ENCODE measurements at places on chromosomes 11 and 22.
A peak's percentile ranks its signal among the peaks of the same experiment; 100 is the strongest.

GRCh38 chr11:7603031-7603781 lies 70.1 kb downstream of the CYB5R2 start:
- DNase-seq, result no peak

DNA sequence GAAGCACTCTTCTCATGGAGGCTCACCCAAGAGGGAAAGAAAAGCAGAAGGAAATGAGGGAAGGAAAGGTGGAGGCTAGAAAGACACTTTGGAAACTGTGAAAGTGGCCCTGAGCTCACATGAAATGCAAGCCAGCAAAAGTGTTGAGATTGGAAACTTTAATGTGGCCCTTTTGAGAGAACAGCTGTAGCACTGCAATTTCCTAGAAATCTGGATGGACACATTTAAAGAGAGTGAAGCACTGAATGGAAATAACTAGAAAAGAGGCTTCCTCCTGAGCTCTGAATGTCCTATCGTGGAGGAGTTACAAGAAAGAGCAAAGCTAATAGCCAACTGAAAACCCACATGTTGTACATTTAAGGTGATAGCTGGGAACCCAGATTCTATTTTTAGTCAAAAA lies 56.0 kb downstream of the LIF start:
- no peak for DNase-seq

DNA sequence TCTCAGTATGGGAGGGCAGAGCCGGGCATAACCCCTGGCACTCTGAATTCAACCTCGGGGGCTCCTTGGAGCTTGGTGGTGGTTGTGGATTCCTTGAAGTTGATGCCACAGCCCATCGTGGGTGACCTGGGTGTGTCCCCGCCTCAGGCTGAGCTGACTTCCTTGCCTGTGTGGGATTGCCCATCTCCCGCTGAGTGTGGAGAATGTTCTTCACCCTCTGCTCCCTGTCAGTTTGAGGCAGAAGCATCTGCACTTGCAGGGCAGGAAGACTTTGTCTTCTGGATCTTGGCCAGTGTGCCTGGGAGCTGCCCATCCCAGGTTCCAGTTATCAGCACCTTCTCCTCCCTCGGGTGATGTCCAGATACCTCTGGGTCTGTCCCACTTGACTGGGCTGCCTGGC lies 25.3 kb downstream of the CD82 start:
- DNase-seq, result no peak

GRCh38 chr11:12175694-12176241 lies 65.4 kb downstream of the MICAL2 start:
- DNase-seq, result no peak

- DNase-seq, result no peak
Observed at GRCh38 chr22:42760806-42761565, 40.3 kb upstream of the A4GALT start.

DNA sequence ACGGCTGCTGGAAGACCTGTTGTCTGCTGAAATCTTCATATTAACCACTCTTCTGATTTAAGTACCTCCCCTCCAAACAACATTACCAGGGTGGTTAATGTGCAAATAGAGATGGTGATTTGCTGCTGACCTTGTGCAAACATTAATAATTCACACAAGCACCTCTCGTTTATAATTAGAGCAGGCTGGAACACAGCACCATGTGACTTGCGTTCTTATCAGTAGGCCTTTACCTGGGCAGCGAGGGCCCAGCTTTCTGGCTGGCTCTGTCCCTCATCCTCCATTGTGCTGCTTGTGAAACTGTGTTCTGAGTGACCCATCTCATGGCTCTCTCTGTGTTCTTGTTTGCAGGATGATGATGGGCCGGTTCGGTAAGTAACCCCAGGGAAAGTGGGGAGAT lies 41.0 kb upstream of the PARVG start:
- DNase-seq, result no peak

- no peak for DNase-seq
Observed at GRCh38 chr22:19204640-19205039, 26.1 kb upstream of the SLC25A1 start.

GRCh38 chr11:7081441-7081840 lies 7.4 kb upstream of the RBMXL2 start:
- no peak for DNase-seq

DNA sequence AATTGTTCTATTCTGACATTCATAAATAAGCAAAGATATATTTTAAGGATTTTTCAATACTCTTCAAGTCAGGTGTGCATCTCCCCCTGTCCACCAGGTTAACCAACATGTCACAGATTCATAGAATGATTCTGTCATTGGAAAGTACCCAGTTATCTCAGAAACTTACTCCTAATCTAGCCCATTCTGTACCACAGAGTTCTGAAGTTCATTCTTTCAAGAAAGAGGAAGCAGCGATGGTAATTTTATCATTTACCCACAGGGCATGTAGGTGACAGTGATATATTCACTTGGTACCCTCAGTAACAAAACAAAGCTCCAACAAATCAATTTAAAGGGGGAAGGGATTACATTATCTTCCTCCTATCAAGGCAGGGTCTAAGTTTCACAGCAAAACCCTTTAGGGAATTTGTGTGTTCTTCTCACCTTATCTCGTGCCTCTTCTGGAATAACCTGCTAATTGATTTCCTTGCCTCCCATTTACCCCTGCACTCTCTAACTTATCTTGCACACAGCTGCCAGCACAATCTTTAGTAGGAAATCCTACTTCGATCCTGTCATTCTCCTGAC lies 19.0 kb upstream of the MPPED2 start:
- DNase-seq, result no peak

DNA sequence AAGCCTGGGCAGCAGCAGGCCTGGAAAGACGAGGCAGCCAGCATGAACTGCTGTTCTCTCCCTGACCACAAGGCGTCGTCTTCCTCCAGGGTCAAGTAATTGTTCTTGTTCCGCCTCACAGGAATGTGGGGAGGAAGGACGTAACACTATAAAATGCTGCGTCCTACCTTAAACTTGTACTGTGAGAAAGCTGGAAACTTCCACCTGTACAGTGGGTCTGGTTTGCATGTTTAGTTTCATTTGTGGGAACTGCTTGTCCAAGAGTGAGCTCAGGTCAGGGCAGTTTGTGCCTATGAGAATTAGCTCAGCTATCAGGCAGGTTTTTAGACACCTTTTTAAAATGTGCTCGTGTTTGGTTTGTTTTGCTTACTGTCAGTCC lies 55.2 kb downstream of the PANX1 start:
- DNase-seq, result peak; percentile 75

DNA sequence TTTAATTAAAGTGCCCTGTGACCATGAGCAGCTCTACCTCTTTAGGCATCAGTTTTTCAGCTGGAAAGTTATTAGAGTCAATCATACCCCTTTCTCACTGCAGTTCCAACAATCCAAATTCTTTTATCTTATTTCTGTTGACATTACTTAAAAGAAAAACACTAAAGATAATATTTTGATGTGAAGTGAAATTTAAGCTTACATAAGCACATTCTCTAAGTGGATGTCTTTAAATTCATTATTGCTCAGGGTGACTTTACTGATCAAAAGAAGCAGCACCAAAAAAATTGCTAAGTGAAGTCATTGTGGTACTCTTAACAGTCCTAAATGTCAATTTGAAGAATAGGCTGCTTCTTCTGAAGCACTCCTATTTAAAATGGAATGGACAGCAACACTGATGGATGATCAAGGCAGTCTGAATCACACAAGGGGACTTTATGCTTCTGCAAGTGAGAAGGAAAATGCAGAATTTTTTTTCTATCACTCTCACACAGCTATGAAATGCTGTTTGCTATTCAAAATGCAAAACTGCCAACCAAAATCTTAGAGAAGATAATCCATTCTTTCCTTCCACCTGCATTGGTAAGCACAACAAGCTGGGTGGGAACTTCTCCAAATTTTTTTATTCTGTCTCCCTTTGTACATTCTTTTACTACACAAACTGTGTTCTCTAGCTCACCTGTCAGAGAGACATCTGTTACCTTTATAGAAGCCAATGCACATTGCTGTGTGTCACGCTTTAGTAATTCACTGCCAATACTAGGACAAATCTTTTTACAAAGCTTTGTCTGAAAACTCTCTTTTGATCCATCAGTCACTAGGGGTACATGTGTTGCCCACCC lies 179.9 kb downstream of the GRIA4 start:
- DNase-seq, result no peak

GRCh38 chr11:17760102-17761029 lies 25.8 kb downstream of the KCNC1 start:
- peak; percentile 28 for DNase-seq

DNA sequence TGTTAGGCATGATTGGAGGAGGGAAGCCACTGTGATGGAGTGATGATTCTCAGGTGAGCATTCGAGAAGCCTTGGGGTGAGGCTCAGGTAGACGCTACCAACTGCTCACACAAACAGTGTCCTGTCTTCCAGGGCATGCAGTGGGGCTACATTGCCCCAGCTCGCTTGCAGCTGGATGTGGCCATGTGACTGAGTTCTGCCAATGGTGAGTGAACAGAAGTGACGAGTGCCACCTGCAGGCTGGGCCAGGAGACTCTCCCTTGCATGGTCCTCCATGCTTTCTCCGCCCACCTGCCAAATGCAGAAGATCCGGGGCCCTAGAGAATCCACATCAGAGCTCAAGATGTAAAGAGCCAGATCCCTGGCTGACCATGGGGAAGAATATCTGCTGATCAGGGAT lies 195.9 kb downstream of the BCR start:
- DNase-seq, result no peak

- DNase-seq, result peak; percentile 43
Observed at GRCh38 chr22:27139935-27140511, 482.6 kb downstream of the MIAT start.

GRCh38 chr11:67368621-67369020 lies 4.8 kb downstream of the CLCF1 start:
- no peak for DNase-seq

DNA sequence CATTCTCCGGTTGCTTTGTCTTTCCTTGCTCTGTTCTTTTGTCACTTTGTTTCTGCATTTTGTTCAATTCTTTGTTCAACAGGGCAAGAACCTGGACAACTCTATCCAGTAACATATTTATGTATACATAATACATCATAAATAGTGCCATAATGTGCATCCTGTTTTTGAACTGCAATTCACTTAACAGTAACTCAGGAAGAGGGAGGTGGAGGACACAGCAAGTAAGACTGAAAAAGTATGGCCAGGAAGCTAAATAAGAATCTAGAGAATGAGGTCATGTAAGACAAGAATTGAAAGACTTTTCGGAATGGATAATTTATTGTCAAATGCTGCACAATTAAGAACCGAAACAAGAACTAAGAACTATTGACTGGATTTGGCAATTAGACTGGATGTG lies 29.2 kb upstream of the CHORDC1 start:
- DNase-seq, result peak; percentile 13

GRCh38 chr22:24926849-24927579 lies 19.5 kb downstream of the LHFPL7 start:
- no peak for DNase-seq

DNA sequence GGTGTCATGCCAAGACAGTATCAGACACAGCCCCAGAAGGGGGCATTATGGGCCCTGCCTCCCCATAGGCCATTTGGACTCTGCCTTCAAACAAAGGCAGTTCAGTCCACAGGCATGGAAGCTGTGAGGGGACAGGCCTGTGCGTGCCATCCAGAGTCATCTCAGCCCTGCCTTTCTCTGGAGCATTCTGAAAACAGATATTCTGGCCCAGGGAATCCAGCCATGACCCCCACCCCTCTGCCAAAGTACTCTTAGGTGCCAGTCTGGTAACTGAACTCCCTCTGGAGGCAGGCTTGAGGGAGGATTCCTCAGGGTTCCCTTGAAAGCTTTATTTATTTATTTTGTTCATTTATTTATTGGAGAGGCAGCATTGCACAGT lies 14.6 kb downstream of the IL10RA start:
- no peak for DNase-seq

- DNase-seq, result peak; percentile 97
Observed at GRCh38 chr11:65934014-65934413, 11.3 kb upstream of the TSGA10IP start.

DNA sequence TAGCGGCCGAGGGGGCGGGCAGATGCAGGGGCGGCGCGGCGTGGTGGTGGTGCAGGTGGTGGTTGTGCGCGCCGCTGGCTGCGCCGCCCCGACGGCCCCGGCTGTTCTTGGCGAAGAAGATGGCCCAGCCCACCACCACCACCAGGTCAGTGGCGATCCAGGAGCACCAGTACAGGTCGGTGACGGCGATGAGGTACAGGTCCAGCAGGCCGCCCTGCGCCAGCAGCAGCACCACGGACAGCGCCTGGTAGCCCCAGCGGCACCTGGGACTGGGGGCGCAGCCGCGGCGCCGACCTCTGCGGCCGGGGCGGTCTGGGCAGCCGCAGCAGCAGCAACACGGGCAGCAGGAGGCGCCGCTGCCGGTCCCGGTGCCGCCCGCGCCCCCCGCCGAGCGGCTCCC lies 879 bp downstream of the TMEM121B start:
- peak; percentile 72 for DNase-seq

GRCh38 chr11:45288339-45288738 lies 2.2 kb upstream of the SYT13 start:
- no peak for DNase-seq

DNA sequence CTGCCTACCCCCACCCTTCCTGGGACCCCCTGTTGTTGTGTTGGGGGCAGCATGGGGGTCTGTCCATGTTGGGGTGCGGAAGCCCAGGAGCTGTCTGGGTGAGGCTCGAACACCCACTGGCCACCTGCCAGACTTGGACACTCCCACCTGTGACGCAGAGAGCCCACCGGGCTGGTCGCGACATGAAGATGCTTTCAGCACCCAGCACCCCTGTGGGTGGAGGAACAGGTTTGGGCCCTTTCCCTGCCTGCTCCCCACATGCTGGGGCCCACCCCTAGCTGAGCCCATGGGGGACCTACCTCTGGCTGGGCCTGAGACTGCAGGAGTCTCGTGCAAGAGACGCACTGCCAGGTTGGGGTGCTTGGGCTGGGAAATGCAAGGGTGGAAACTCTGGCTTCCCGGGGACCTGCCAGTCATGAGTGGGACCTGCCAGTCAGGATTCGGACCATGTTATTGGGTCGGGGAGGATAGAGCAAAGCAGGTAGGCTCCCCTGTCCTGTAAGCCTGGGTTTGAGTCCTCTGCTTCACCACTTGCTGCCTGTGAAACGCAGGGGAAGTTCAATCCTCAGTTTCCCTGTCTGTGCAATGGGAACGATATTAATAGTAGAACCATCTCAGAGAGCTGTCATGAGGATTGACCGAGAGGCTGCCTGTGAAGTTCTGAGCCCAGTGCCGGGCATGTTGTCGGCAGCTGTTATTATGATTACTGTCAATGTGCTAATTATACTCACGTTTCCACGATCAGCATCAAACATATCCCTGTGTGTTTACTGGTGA lies 24.1 kb downstream of the KIAA1671 start:
- no peak for DNase-seq

- no peak for DNase-seq
Observed at GRCh38 chr11:33045551-33046255, 6.3 kb downstream of the TCP11L1 start.

GRCh38 chr11:39804271-39804670 lies 1655.2 kb downstream of the LRRC4C start:
- DNase-seq, result no peak

Data from lung (tissue), 17 donors.